ENCODE measurements at places on chromosomes 4 and X. TPM values are rescaled to one million over a fixed set of nuclear protein-coding genes. Genes with fewer than 3 reads are reported as not detected.

The MTMR8 gene
- 3.5 TPM for total RNA-seq

The EPGN gene
- not detected for total RNA-seq

The MND1 gene
- total RNA-seq = 29.1 TPM

The CSN1S1 gene
- not detected for total RNA-seq

DNA sequence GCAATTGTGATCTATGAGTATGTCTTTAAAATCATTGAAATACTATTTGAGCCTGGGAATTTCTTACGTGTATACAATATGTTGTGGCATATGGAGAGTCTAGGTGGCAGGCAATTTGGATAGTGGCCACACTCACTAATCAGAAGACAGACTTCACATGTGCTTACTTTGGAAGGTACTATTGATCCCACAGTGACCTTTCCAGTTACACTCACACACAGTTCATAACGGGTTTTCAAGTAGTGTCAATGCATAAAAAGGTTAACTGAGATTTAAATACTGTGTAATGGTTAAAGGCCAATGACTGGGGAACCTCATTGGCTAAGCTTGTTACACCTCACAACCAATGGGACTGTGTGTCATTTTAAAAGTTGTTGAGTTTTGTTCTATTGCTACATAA lies 783.2 kb downstream of the RPA4 start:
- DNase-seq = no peak
- H3K4me3 ChIP-seq = no peak overlapping the region
- no peaks in the 10 kb centered on the region for H3K36me3 ChIP-seq

DNA sequence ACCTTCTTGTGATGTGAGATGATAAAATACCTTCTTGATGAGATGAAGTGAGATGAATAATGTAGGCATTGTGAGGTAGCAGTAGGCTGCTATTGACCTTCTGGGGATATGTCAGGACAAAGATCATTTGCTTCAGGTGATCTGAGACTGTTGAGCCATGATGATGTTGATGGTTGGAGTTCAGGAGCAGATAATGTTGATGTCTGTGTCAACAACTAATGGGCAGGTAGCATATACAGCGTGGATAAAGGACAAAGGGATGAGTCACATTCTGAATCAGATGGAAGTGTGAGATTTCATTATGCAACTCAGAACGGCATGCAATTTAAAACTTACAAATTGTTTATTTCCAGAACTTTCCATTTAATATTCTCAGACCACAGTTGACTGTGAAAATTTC lies 57.3 kb downstream of the RAP1GDS1 start:
- H3K36me3 ChIP-seq = peaks cover 29% of the 10 kb centered on the region
- no peak overlapping the region for H3K27ac ChIP-seq
- no peaks in the 10 kb centered on the region for H3K27me3 ChIP-seq
- DNase-seq = no peak

GRCh38 chr4:3520276-3520675 lies 11.9 kb downstream of the LRPAP1 start:
- H3K4me1 ChIP-seq = peaks cover 1% of the 10 kb centered on the region
- peaks cover 8% of the 10 kb centered on the region for H3K36me3 ChIP-seq

GRCh38 chr4:60885011-60885410 lies 315.1 kb upstream of the ADGRL3 start:
- no peak overlapping the region for H3K4me3 ChIP-seq
- H3K36me3 ChIP-seq = no peaks in the 10 kb centered on the region
- no peaks in the 10 kb centered on the region for H3K4me1 ChIP-seq
- H3K27ac ChIP-seq = no peak overlapping the region

GRCh38 chrX:144327495-144327894 lies 443.6 kb downstream of the UBE2NL start:
- no peaks in the 10 kb centered on the region for H3K4me1 ChIP-seq
- no peak overlapping the region for H3K27ac ChIP-seq
- no peak overlapping the region for H3K4me3 ChIP-seq
- H3K36me3 ChIP-seq = no peaks in the 10 kb centered on the region
- no peaks in the 10 kb centered on the region for H3K27me3 ChIP-seq
